Activated CD4-positive, alpha-beta T cell treated with anti-CD3 and anti-CD28 coated beads for 4 hours (primary cell): ENCODE measurements at places on chromosomes 5 and 9.
A peak's percentile ranks its signal among the peaks of the same experiment; 100 is the strongest.

DNA sequence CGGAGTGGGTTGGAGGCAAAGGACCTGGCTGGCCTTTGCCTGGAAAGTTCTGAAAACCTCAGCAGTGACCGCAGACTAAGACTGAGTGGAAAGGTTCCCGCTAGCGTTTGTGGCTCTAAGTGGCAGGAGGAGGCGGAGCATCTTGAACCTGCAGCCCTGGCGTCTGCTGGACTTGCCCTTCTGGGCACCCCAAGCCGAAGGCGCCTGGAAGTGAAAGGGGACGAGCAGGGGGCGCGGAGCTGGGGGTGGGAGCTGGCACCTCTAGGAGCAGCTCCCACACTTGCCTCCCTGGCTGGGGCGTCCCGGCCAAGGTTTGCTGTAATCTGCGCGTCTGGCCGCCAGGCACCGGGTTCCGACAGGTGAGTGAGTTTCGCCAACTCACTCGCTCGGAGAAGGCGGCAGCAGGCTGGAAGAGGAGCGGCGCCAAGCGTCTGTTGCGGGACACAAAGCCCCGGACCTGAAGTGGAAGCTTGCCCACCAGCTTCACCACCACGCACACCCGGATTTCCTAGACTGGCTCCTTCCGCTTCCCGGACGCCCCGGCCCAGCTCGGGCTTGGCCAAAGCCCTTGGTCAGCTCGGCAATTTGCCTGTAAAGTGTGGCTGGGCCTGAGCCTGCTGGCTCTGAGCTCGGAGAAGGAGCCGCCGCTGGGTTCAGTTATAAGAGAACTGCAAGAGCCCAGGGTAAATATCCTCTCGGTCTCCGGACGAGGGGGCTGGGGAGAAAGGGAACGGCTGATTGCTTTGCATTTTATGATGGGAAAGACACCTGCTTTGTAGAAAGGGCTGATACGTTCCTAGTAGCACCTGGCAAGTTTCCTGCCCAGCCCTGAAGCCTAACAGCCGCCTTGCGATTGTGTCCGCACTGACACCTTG is at the start of gene GNA14:
Gene GNA14 (minus strand): TSS at position 89 of the 875 bp plus-strand sequence. CDS start 529 bp downstream, outside the sequence.
- no peak for DNase-seq

DNA sequence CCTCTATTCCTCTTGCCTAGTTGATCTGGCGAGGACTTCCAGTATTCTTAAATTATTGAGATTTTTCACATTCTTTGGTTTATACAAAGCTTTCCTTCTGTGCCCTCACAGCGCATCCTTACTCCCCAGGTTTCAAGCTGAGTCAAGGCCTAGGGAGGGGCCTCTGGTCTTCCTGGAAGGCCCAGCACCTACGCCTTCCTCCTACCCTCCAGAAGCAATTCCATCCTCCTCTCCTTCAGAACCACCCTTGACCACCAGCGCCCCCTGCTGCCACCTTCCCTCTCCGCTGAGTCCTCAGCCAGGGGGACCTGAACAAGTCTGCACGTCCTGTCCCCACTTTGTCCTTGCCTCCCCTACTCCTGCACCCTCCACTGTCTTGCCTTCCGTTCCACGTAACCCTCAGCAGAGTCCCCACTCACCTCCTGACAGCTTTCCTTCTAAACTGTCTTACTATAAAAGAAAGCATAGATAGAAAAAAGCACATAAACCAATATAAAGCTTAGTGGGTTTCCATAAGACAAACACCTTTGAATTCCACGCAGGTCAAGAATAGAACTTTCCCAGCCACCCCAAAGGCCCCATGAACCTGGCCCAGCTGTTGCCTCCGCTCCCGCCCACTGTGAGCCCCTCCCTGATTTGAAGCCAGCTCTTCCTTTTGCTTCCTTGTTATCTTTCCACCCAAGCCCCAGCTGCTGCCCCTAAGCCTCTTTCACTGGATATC is 63.0 kb upstream of the CTSL start:
- peak; percentile 24 for DNase-seq

GRCh38 chr5:74641735-74642542 is 1.4 kb upstream of the ENC1 start:
- no peak for DNase-seq

DNA sequence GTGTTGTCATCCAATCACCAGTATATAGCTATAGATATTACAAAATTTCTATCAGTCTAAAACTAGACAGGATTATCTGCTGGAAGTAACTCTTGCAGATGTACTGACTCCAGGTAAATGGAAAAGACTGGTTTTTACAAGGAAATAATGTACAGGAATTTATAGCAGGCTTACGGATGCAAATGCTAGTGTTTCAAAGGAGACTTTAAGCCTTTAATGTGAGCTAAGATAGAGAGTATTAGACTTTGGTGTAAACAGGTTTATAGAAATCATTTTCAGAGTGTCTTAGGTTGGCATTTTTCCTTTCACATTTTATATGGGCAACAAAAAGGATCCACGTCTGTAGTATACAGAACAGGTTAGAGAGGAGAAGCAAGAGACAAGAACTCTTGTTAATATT is 16.1 kb downstream of the ZNF608 start:
- no peak for DNase-seq

DNA sequence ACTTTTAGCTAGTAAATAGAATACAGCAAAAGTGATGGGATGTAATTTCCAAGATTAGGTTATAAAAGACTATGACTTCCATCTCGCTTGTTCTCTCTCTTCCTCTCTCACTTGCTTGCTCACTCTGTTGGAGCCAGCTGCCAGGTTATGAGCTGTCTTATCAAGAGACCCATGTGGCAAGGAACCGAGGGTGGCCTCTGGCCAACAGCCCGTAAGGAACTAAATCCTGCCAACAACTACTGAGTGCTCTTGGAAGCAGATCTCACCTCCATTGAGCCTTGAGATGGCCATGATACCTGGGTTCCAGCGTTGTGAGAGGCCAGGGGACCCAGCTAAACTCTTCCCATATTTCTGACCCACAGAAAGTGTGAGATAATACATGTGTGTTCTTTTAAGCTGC is 636.1 kb downstream of the ACTL7B start:
- DNase-seq = no peak
